ENCODE measurements at places on chromosomes 1 and 21. TPM values are rescaled to one million over a fixed set of nuclear protein-coding genes. Genes with fewer than 3 reads are reported as not detected.

DNA sequence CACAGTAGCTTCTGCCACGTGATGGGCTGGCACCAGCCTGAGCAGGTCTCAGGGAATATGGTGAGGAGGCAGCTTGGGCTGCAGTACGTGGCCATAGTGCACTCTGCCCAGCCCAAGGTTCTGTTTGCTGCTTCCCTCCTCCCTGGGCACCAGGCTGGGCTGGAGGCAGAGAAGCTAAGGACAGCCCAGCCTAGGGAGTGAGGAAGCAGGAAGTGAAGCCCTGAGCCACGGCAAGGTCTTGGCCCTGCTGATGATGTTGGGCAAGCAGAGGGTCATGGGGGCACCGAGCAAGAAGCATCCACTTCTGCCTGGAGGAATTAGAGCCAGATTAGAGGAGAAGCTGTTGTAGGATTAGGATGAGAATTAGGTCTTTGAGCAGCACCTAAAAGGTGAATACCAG lies 326.7 kb upstream of the VAMP3 start:
- peaks cover 2% of the 10 kb centered on the region for H3K4me1 ChIP-seq
- no peaks in the 10 kb centered on the region for H3K36me3 ChIP-seq
- H3K4me3 ChIP-seq, result no peak overlapping the region
- H3K27ac ChIP-seq, result no peak overlapping the region

- DNase-seq, result no peak
- H3K27ac ChIP-seq, result no peak overlapping the region
- no peak overlapping the region for H3K4me3 ChIP-seq
- H3K36me3 ChIP-seq, result no peaks in the 10 kb centered on the region
- H3K27me3 ChIP-seq, result peaks cover 64% of the 10 kb centered on the region
These were observed 16.8 kb downstream of the C1orf116 start for GRCh38 chr1:207015791-207016190.

GRCh38 chr1:186183219-186183618 lies 191.8 kb downstream of the TPR start:
- H3K4me3 ChIP-seq, result no peak overlapping the region
- DNase-seq, result no peak
- H3K4me1 ChIP-seq, result peaks cover 4% of the 10 kb centered on the region
- no peak overlapping the region for H3K27ac ChIP-seq
- peaks cover 22% of the 10 kb centered on the region for H3K27me3 ChIP-seq
- H3K36me3 ChIP-seq, result no peaks in the 10 kb centered on the region

DNA sequence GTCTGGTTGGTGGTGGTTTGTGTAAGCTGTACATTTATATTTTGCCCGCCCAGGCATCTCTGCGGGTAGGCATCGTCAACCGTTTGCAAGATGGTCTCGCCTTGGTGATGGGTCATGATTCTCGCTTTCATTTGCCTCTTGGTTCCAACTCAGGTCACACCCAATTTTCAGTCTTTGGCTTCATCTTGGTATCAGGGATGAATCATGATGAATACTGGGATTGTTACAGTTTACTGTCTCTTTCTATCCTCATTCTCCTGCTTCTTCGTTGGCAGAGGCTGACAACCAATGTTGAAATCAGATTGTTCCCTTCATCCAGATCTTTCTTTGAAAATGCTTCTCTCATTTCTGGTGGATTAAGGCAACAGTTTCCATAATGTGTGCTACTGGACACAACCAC lies 129.7 kb upstream of the KAZN start:
- peaks cover 2% of the 10 kb centered on the region for H3K27me3 ChIP-seq
- no peaks in the 10 kb centered on the region for H3K36me3 ChIP-seq
- DNase-seq, result no peak
- H3K27ac ChIP-seq, result no peak overlapping the region

- no peak for DNase-seq
- no peaks in the 10 kb centered on the region for H3K36me3 ChIP-seq
- H3K27me3 ChIP-seq, result no peaks in the 10 kb centered on the region
- H3K4me1 ChIP-seq, result no peaks in the 10 kb centered on the region
- H3K27ac ChIP-seq, result no peak overlapping the region
- H3K4me3 ChIP-seq, result no peak overlapping the region
These were observed 212.4 kb upstream of the SPAG17 start for GRCh38 chr1:118397496-118397859.

DNA sequence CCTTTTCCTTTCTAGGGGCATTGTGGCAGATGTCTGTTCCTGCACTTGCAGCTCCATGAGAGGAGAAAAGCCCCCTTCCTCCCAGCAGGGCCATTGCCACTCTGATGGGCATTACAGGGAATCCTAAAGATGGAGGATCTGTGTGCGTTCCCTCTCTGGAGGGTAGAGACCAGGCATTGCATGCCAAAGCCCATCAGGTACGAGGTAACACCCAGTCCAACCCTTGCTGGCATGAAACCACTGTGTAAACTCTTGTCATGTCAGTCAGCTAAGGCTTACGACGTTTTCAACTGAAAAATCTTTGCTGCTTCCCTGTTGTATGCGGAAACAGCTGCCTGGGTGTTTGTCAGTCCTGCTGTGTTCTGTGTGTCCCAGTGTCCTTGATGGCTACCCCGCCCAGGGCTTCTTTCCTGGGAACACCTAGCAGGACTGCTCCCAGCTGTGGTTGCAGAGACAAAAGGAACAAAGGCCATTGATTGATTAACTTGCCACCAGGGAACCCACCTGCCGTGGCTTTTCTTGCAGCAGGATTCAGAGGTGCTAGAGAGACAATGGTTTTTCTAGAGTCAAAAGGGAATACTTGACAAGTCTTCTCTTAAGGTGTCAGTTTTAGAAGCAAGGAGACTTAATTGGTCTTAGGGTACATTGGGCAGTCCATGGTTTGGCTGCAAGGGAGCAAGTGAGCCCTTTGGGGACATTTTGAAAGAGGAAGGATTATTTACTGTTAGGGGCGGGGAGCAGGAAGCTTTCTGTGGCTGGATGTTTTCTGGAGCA lies 24.6 kb downstream of the B3GALT5 start:
- H3K36me3 ChIP-seq, result no peaks in the 10 kb centered on the region
- H3K4me1 ChIP-seq, result no peaks in the 10 kb centered on the region
- no peak for DNase-seq
- no peak overlapping the region for H3K27ac ChIP-seq
- H3K4me3 ChIP-seq, result no peak overlapping the region

GRCh38 chr1:84267476-84267875 lies 34.0 kb upstream of the SAMD13 start:
- no peak overlapping the region for H3K4me3 ChIP-seq
- peaks cover 4% of the 10 kb centered on the region for H3K36me3 ChIP-seq
- DNase-seq, result no peak
- H3K4me1 ChIP-seq, result peaks cover 12% of the 10 kb centered on the region
- no peak overlapping the region for H3K27ac ChIP-seq

The PRR9 gene
- not detected for total RNA-seq

All from T-helper 17 cell (primary cell).